Activated CD4-positive, alpha-beta T cell treated with anti-CD3 and anti-CD28 coated beads, Interleukin-2, Interleukin-6, amounts not matched to agents 100 ng/mL and 50 ng/mL, durations not matched to agents 16 hours and 8 hours (primary cell): ENCODE measurements at places on chromosomes 4 and X.
A peak's percentile ranks its signal among the peaks of the same experiment; 100 is the strongest.

DNA sequence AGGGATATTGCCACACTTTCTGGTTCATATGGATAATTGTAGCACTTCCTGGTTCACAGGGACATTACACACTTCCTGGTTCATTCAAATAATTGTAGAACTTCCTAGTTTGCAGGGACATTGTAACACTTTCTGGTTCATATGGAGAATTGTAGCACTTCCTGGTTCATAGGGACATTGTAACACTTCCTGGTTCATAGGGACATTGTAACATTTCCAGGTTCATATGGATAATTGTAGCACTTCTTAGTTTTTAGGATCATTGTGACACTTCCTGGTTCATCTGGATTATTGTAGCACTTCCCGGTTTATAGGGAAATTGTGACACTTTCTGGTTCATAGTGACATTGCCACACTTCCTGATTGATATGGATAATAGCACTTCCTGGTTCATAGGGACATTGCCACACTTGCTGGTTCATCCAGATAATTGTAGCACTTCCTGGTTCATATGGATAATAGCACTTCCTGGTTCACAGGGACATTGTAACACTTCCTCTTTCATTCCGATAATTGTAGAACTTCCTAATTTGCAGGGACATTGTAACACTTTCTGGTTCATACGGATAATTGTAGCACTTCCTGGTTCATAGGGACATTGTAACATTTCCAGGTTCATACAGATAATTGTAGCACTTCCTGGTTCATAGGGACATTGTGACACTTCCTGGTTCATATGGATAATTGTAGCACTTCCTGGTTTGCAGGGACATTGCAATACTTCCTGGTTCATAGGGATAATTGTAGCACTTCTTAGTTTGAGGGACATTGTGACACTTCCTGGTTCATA is 59.2 kb upstream of the CD99 start:
- DNase-seq = no peak

- no peak for DNase-seq
Observed at GRCh38 chr4:36493251-36493650, 211.8 kb downstream of the DTHD1 start.

DNA sequence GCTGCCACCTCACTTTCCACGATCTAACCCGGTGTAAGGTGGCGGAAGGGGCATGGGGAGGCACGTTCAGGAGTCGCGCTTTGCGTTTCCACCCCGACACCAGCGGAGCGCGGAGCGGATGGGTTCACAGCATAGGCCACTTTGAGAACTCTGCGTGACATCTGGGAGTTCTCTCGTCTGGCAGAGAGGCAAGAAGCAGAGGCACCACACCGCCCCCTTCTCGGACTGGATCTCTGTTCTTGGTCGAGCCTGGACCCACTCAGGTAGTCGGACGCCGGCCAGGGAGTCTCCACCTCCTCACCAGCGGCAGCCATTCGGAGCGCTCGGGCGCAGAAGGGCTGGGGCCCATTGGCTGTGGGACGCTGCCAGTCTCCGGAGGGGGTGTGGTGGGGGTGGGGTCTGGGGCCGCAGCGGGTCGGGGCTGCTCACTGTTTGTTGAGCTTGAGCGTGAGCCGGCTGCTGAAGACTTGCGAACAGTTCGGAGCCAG is at the start of gene DACH2:
DACH2 (plus strand) TSS at position 428 of the 488 bp plus-strand sequence.
- DNase-seq = peak; percentile 50

GRCh38 chr4:141417387-141417786 is 196.7 kb downstream of the ZNF330 start:
- DNase-seq = no peak

- DNase-seq = no peak
Observed at GRCh38 chrX:12903646-12904045, 2.8 kb upstream of the TLR8 start.

DNA sequence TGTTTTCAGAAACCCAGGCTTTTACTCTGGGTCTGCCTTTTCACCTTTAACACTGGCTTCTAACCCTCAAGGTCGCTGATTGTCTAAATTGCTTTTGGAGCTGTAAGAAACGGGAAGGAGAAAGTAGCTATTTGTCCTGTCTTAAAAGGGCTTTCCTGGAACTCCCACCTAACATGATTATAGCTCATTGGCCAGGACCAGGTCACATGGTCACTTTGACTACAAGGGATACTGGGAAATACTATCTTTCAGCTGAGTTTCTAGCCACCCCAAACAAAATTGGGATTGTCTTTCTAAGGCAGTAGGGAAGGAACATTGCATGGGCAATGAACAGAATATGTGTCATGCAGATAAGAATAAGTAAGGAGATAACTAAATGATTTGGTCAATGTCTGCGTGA is 106.7 kb upstream of the ARHGAP24 start:
- no peak for DNase-seq

DNA sequence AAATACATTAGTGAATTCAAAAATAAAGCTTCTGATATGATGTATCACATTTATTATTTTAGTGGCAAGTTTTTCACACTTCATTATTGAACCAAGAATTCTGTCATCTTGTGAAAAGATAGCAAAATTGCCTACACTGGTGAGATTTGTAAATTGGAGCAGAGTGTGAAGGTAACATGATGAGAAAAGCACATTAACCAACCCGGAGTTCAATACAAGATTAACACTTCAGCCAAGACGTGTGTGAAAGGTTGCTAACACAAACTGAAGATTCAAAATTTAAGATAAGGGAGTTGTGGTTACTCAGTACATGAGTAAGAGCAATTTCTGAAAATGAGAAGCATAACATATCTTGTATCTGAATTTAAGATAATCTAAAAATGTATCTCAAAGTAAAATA is 346.7 kb downstream of the PDHA2 start:
- DNase-seq = no peak

DNA sequence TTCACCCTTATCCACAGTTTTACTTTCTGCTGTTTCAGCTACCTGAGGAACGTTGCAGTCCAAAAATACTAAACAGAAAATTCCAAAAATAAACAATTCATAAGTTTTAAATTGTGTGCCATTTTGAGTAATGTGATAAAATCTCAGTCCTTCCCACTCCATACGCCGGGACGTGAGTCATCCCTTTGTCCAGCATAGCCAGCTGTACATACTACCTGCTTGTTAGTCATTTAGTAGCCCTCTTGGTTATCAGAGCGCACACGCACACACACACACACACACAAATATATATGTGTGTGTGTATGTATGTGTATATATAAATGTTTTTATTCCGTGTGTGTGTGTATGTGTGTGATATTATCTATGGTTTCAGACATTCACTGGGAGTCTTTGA is 4.8 kb upstream of the CCSER1 start:
- no peak for DNase-seq

GRCh38 chrX:134715930-134716619 is 57.8 kb upstream of the PLAC1 start:
- no peak for DNase-seq

DNA sequence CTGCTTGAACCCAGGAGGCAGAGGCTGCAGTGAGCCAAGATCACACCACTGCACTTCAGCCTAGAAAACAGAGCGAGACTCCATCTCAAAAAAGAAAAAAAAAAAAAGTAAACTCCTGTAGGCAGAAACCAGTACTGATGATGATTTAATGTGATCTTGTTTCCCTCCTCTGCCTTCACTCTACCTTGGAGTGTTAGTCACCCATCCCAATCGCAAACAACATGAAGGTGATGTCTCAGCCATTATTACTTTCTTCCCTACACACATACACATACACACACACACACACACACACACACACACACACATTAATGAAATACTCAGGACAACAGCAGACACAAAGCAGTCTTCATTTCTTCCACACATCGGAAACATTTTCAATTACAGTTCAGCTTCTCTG is 15.6 kb downstream of the XKRX start:
- DNase-seq = no peak

- no peak for DNase-seq
Observed at GRCh38 chr4:101175896-101176676, 171.2 kb downstream of the PPP3CA start.

- no peak for DNase-seq
Observed at GRCh38 chr4:6071959-6072720, 53.9 kb upstream of the C4orf50 start.

DNA sequence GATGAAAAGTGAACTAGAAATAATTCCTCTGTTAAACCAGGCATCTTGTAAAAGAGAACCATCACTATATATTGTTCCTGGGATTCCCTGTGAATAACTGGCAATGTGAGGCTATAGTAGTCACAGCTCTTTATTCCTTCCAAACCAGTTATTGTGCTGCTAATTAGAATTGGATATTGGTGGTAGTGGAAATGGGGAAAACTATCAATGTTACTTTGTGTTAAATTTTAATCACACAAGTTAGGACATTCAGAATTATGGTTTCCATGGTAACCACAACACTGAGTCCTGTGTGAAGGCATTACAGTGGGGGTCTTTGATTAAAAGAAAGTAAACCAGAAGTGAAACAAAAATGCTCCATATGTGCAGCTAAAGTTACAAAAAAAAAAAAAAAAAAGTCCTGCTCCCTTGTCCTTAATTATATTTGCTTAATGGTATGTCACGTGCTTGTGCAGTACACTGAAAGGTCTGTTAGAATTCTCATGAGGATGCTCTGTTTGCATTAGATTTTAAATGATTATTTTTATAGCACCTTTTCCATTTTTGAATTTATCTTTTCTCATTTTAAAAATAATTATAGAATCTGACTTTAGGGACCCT is 200.4 kb downstream of the ADGRL3 start:
- DNase-seq = no peak

DNA sequence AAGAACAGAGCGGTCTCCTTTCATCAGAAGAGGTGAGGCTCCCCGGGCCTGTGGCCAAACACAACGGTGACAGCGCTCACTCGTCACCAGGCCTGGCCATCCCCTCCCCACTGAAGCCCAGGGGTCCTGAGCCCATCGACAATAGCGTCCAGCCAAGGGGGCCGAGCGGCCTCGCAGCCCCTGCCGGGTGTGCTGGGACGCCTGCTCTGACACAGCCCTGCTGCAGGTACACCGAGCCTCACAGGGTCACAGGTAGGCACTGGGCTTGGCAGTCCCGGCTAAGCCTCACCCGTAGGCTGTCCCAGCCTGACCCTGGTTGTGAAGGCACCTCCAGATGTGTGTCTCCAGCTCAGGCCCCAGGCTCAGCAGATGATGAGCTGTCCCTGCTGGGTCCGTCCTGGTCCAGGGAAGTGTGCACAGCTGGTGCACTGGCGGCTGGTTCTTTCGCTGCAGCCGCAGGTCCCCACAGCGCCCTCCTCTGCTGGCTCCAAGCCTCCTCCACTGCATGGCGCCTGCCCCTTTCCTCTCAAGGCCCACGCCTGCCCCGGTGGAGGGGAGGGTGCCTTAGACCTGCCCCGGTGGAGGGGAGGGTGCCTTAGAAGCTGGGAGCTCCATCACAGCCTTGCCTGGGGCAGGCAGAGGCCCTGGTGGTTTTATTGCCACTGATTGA is 21.5 kb downstream of the UVSSA start:
- no peak for DNase-seq

- no peak for DNase-seq
Observed at GRCh38 chr4:186979961-186980745, 256.5 kb upstream of the FAT1 start.
